ENCODE measurements at places on chromosomes 11 and 22. TPM values are rescaled to one million over a fixed set of nuclear protein-coding genes. Genes with fewer than 3 reads are reported as not detected.

The KCNK4 gene
- total RNA-seq, result not detected

DNA sequence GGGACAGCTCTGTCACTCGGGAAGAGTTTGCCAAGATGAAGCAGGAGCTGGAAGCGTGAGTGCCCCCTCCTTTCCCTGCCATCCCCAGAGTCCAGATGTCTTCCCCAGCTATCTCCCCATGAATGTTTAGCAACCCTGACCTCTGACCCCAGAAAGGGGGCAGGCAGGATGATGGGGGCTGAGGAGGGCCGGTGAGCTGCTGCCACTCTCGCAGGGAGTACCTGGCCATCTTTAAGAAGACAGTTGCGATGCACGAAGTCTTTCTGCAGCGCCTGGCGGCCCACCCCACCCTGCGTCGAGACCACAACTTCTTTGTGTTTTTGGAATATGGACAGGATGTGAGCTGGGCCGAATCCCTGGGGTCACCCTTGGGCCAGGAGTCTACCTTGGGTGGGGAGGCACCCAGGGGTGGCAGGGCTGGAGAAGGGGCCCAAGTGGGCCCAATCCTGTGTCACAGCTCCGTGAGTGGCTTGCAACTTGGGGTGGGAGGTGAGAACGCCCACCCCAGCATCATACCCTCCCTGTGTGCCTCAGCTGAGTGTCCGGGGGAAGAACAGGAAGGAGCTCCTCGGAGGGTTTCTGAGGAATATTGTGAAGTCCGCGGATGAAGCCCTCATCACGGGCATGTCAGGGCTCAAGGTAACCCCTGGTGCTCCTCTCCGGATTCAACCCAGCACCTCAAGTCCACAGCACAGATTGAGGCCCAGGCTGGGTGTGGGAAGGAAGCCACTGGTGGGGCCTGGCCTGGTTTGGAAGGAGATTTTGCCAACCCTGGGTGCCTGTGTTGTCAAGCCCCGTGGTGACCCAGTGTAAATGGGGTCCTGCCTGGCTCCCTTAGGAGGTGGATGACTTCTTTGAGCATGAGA, 7.5 kb downstream of the CFL1 start:
- no peak for DNase-seq

The OR5D14 gene
- not detected for total RNA-seq

- no peak for DNase-seq
Measured at GRCh38 chr11:129286813-129287212, 88.8 kb upstream of the BARX2 start.

DNA sequence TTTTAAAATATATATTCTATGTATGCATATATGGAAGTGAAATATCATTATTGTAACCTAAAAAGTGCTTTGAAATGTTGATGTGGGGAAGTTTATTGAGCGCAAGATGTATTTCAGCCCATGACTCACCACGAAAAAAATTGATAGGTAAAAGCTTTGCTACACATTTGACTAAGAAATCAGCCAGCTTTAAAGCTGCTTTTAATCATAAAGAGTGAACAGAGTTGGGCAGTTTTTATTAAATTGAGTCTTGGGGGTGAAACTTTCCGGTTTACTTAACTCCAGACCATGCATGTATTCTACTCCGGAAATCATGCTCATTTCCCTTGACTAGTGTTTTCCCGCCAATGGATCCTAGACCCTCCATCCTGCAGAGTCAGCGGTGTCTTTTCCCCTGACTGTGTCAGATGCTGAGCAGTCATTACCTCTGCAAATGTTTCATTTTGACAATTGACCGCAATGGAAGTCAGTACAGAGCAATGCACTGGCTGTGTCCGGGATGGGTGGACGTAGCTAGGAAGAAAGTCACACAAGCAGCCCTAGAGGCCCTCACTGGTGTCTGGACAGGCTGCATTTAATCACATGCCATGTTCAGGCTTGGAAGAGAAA, 47.2 kb upstream of the MPEG1 start:
- DNase-seq, result no peak

GRCh38 chr22:26172389-26172990, 3.2 kb downstream of the SEZ6L start:
- peak; percentile 18 for DNase-seq

GRCh38 chr22:28365371-28365770, 314.3 kb downstream of the TTC28 start:
- DNase-seq, result no peak

GRCh38 chr11:70326365-70326811, 55.9 kb downstream of the PPFIA1 start:
- DNase-seq, result peak; percentile 57

The OR10D3 gene
- total RNA-seq, result not detected

DNA sequence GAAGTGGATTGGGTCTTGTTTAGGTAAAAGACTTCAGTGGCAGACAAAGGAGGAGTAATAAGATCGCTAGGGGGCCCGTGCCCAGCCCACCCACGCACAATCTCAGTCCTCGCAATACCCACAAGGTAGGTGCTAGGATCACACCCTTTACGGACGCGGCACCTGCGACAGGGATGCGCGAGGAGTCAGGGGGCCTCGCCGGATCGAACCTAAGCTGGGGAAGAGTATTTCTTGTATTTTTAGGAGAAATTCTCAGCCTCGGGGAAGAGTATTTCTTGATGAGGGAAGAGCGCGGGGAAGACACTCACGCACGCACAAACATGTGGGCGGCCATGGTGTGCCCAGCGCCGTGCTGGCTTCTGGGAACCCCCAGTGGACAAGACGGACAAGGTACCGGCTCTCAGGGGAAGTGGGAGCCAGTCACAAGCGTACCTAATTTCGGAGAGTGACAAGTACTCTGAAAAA, 745 bp upstream of the FAM118A start:
- no peak for DNase-seq

The MPEG1 gene
- not detected for total RNA-seq

GRCh38 chr11:61004180-61004611, 32.7 kb downstream of the CD6 start:
- DNase-seq, result no peak

All from MCF 10A (cell line).